ENCODE measurements at places on chromosomes 16 and 17. TPM values are rescaled to one million over a fixed set of nuclear protein-coding genes. Genes with fewer than 3 reads are reported as not detected.

DNA sequence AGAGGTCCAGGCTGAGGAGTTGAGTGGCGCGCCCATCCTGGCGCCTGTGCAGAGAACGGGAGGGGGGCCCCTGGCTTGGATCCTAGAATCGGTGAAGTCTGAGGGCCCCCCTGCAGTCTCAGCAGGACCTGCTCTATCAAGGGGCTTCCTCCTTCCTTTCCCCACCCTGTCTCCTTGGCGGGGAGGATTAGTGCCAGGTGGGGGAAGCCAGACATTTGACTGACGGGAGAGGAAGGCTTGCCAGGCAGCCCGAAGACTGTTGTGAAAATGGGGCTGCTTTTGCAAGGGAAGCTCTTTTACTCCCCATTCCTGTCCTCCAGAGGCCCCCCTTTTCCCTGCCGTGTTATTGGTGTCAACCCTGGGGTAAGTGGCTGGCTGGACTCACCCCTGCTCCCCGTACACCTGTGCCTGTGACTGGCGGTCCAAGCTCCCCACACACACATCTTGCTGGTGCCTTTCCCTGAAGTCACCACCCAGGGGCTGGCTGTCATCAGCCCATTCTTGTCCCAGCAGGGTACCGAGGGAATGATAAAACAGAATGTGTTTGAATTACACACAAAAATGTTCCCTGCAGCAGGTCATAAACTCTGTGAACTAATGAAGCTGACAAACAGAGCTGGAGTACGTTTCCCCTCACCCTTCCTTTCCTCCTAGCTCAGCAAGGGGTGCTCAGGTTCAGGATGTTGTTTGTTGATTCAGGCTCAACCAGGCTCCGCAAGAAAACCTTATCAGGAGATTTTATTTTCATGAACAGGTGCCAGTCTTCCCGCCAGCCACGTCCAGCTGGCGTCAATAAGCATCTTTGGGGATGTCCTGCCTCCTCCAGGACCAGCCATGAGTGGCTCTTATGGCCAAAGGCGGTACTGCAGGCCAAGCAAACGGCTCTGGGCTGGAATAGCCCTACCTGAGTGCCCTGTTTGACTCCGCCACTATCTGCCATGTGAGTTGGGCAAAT lies 4.4 kb upstream of the ARMC7 start:
- no peak for DNase-seq

DNA sequence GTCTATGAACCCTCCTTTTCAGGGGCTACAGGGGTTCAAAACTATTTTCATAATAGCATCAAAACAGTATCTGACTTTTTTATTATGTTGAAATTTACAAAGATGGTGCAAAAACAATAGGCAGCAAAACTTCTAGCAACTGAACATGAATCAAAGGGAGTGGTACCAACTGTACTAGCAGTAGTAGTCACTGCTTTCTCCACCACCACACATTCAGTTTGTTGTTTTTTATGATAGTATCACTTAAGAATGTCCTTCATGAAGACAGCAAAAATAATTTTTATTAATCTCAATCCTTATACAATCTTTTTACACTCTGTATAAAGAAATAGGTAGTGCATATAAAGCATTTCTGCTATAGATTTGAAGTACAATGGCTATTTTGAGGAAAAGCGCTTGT lies 47.6 kb downstream of the MED13 start:
- no peak for DNase-seq

Gene PAQR4
- 3.6 TPM for total RNA-seq

DNA sequence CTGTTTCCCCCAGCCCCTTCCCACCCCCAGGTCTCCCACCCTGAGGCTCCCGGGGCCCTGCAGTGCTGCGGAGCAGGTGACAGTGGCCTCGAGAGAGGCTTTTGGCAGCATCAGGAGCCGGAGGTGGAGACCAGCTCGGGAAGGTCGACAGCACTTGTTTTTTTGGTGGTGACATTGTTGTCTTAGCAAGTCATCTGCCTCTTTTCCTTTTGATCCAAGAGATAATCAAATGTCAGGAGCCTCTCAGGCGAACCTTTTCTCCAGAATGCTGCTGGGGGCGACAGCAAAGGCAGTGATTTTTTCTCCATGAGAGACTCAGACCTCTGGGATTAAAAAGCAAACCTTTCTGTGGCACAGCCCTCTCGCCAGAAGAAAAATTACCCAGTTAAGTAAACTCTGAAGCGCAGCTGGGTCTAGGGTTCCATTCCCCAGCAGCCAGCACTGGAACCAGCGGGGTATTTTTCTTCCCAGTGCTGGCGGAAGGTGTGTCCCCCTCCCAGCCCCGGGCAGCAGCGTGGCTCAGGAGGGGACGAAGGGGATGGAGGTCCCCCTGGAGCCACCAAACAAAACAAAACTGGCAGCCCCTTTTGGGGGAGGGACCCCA lies 37.2 kb downstream of the GRIN2C start:
- no peak for DNase-seq

- DNase-seq = no peak
Observed at GRCh38 chr17:36106493-36106835, 2.8 kb downstream of the CCL4 start.
